CD4-positive, alpha-beta T cell (primary cell): ENCODE measurements at places on chromosomes 4 and X. TPM values are rescaled to one million over a fixed set of nuclear protein-coding genes. Genes with fewer than 3 reads are reported as not detected.

DNA sequence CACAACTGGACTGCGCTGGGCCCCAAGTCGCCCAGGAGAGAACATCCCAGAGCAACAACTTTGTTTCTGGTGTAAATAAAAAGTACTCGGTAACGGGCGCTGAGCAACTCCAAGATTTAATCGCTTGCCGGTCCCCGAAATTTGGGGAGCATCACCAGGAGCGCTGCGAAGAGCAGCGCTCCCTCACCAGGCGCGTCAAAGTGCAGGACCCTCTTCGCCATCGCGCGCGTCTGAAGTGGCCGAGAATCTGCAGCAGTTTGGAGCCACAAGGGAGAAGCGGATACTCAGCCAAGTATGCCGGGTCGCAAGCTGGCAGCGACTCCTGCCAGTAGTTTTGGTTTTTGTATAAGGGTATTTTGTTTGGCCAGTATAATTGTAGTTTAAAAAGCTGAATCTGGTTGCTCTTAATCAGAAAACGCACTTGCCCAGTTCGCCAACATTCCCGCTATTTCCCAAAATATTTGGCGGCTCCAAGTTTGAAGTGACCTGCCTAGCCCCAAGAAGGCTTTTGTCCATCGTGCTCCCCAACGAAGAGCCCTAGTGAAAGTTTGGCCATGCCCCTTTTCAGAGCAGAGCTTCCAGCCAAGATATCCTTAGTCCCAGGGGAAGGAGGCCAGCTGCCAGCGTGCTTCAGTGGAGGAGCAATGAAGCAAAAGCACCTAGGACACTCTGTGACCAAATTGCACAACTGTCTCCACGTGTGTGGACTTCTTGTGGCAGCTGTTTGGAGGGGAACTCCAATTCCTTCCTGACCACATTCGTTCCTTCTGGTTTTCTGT is 557 bp upstream of the KDR start:
- H3K4me3 ChIP-seq = no peak overlapping the region
- H3K36me3 ChIP-seq = no peaks in the 10 kb centered on the region
- peaks cover 30% of the 10 kb centered on the region for H3K27me3 ChIP-seq
- H3K4me1 ChIP-seq = no peaks in the 10 kb centered on the region

DNA sequence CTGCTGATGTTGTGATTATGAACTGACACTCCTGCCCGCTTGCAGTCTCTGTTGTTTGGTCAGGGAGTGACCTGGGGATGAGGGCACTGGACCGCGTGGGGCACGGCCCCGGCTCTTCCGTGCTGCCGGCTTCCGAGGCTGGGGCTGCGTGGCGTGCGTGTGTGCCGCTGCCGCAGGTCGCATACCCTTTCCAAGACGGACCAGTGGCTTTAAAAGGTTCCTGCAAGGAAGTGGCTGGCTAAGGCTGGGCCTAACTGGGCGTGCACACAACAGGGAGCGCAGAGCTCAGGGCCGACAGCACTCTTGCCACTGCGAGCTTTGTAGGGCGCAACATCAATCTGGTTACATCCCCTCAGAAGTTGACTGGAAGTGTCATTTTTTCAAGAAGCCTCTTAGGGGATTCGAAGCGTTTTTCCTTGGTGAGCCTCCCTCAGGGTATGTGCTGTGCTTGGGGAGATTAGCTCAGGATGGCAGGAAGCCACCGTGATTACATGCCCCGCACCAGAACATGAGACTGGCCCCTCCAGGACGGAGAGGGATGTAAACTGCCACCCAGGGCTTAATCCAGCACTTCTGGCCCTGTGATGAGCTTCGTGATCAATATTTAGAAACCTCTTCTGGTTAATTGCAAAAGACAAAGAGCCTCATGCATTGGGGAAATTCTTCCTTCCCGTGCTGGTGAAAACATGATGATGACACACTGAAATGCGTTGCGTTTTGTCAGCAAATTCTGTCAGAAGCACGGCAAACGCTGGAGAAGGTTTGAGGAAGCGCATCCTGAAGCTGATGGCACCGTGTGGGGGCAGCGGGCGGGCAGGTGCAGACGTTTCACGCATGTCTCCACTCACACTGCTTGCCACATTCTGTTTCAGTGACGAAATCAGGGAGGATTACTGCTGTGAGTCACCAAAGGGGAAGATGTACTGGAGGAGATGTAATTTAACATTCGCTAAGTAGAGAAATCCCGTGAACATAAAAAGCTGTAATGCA is 11.1 kb downstream of the MAEA start:
- H3K4me1 ChIP-seq = peaks cover 39% of the 10 kb centered on the region
- DNase-seq = peak; percentile 75
- H3K27ac ChIP-seq = peak overlapping the region; percentile 52

Gene NUP62CL
- 0.81 TPM for total RNA-seq

GRCh38 chr4:21677173-21677572 is 271.4 kb downstream of the KCNIP4 start:
- no peak overlapping the region for H3K27ac ChIP-seq
- no peaks in the 10 kb centered on the region for H3K36me3 ChIP-seq
- H3K27me3 ChIP-seq = no peaks in the 10 kb centered on the region
- H3K4me1 ChIP-seq = no peaks in the 10 kb centered on the region
- no peak for DNase-seq
- H3K4me3 ChIP-seq = no peak overlapping the region

- no peak overlapping the region for H3K27ac ChIP-seq
- H3K4me3 ChIP-seq = no peak overlapping the region
- no peaks in the 10 kb centered on the region for H3K4me1 ChIP-seq
- H3K27me3 ChIP-seq = no peaks in the 10 kb centered on the region
- no peak for DNase-seq
- no peaks in the 10 kb centered on the region for H3K36me3 ChIP-seq
Observed at GRCh38 chr4:93072292-93072691, 756.3 kb upstream of the ATOH1 start.

Gene PORCN
- total RNA-seq = 12.0 TPM

GRCh38 chrX:287670-288069 is 6.5 kb downstream of the PLCXD1 start:
- no peak overlapping the region for H3K27ac ChIP-seq
- H3K36me3 ChIP-seq = peaks cover 16% of the 10 kb centered on the region
- peaks cover 6% of the 10 kb centered on the region for H3K4me1 ChIP-seq
- no peaks in the 10 kb centered on the region for H3K27me3 ChIP-seq
- no peak for DNase-seq

Gene RASSF6
- 0.28 TPM for total RNA-seq

DNA sequence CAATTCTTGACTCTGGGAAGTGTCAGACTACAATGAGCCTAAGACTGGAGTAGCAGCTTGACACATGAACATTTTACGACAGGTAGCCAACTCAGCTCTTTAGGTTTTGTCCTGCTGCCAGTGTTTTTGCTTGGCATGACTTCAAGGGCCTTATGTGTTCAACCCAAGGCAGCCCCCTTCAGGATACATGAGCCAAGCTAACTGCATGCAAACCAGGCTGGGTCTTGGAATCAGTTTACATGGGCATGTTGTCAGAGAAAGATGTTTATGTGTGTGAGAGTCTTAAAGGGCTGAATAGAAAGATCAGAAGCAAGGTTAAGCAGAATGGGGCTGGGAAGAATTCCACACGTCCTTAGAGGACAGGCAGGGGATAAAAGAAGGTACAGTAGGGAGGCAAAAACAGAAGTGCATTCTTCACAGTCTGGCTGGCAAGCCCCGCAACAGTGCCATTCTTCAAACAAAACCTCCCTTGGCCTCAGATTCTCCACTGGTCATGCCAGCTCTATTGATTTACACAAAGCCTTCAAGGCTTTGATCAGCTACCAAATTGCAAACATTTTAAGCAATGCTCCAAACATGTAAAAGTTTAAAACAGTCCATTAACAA is 97.3 kb downstream of the NKX6-1 start:
- H3K4me3 ChIP-seq = no peak overlapping the region
- H3K36me3 ChIP-seq = no peaks in the 10 kb centered on the region
- no peaks in the 10 kb centered on the region for H3K27me3 ChIP-seq
- H3K4me1 ChIP-seq = no peaks in the 10 kb centered on the region
- H3K27ac ChIP-seq = no peak overlapping the region
- DNase-seq = no peak

DNA sequence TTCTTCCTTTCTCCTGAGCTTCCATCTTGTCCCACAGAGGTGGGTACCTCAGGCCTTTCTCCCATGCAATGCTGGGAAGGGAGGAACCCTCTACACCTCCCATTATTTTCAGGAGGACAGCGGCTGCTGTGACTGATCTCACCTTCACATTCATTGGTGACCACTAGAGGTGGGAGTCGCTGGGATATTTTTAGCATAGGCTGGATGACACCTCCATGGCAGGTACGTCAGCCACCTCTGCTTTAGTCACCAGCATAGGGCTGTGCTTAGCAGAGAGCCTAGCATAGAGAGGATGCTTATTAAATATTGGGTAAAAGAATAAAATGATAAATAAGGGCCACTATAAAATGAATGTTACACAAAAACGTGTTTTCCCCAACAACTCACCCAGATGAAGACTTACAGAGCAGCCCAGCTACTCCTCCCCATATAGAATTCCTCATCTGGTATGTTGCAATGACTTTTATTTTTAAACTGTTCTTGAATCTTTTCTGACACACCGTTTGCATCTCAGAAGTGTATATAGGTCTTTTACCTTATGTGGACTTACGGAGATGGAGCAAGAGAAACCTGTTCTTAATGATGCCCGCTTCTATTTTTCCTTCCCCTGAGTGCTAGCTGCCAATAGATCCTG is 60.9 kb upstream of the SORBS2 start:
- no peak overlapping the region for H3K4me3 ChIP-seq
- no peaks in the 10 kb centered on the region for H3K36me3 ChIP-seq
- no peak overlapping the region for H3K27ac ChIP-seq

DNA sequence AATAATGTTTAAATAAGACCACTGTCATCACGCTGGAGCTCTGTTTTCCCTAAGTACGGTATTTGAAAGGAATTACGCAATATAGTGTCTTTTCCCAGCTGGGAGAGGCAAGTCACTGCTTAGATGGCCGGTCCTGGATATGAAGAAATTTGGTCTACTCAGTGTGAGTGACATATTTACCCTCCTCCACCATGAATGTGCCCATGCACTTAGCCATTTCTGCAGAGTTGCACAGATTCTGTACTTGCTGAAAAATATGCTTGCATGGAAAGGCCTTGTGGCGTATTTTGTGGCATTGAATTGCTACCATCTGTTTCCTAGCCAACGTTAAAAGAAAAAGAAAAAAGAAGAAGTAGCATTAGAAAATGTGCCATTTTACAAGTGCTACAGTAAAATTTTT is 73.1 kb downstream of the ADGRL3 start:
- no peak overlapping the region for H3K27ac ChIP-seq
- H3K27me3 ChIP-seq = no peaks in the 10 kb centered on the region
- no peak for DNase-seq

GRCh38 chrX:103941201-103941975 is 21.0 kb upstream of the TMSB15B start:
- H3K4me3 ChIP-seq = no peak overlapping the region
- H3K27me3 ChIP-seq = no peaks in the 10 kb centered on the region
- H3K36me3 ChIP-seq = no peaks in the 10 kb centered on the region
- H3K27ac ChIP-seq = no peak overlapping the region
- no peak for DNase-seq
